ENCODE measurements at places on chromosomes 4 and X.
A peak's percentile ranks its signal among the peaks of the same experiment; 100 is the strongest.

- no peak for DNase-seq
These were observed 3.9 kb downstream of the RBM10 start for GRCh38 chrX:47148946-47149345.

- no peak for DNase-seq
These were observed 132.8 kb downstream of the SLIT2 start for GRCh38 chr4:20384456-20384855.

DNA sequence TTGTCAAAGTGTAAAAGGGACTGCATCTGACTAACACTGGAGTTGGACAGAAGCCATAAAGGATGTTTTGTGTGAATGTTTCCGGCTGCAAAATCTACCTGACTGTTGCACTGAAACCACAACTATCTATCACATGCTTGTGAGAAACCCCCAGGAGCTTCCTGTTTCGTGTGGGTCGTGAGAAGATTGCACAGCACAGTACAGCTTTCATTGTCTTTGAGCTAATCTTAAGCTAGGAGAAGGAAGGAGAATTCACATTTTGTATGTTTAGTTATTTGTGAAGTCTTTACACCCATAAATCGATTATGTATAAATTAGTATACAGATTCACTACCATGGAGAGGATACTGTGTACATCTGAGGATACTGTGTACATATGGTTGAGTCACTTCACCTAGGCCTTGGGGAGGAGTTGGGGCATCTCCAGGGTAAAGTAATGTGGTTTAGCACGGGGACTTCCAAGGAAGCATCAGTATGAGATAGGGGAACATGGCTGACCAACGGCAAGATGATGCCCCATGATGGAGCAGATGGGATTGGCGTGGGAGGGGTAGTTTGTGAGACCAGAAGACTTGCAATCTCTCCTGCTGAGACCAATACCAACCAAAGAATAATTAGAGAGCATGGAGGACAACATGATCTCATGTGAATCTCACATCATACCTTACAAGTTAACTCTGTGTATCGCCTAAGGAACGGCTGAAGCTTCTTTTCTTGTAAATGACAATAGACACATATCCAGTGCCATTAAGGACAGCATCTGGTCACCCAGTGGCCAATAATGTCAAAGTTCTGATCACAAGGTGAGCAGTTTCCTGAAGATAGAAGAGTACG lies 43.1 kb upstream of the FAM9C start:
- peak; percentile 41 for DNase-seq

DNA sequence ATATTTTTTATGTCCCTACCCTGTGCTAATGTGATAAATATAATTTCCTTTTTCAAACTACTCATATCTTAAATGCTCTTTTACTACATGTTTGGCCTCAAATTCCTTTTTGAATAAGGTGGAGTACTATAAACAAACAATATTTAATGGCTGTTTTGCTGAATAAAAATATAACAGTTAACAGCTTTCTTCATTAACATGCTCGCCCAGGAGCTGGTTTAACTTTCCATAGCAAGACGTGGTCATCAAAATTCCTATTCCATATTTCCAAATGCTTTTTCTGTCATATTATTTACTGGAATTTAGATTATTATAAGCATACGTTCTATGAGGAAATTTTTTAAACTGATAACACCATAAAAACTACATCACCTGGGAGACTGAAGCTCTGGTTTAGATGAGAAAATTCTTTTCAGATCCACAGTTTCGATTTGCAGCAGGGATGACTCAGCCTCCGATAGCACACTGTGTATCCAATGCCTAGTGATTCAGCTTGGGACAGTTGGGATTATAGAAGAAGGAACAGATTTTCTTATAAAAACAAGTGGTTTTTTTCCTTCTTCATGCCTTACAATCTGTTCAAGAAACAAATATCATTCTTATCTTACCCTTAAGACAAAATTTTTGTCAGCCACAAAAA lies 129.1 kb downstream of the FBXO8 start:
- DNase-seq = no peak

GRCh38 chr4:99818661-99819060 lies 2.0 kb downstream of the DAPP1 start:
- DNase-seq = no peak

GRCh38 chr4:78150543-78150864 lies 93.4 kb downstream of the FRAS1 start:
- DNase-seq = no peak

- no peak for DNase-seq
These were observed 142.4 kb upstream of the ANKRD50 start for GRCh38 chr4:124854968-124855367.

- DNase-seq = no peak
These were observed 8.7 kb downstream of the WDFY3 start for GRCh38 chr4:84957514-84958420.

- DNase-seq = no peak
These were observed 90.9 kb upstream of the LNX1 start for GRCh38 chr4:53682196-53682595.

DNA sequence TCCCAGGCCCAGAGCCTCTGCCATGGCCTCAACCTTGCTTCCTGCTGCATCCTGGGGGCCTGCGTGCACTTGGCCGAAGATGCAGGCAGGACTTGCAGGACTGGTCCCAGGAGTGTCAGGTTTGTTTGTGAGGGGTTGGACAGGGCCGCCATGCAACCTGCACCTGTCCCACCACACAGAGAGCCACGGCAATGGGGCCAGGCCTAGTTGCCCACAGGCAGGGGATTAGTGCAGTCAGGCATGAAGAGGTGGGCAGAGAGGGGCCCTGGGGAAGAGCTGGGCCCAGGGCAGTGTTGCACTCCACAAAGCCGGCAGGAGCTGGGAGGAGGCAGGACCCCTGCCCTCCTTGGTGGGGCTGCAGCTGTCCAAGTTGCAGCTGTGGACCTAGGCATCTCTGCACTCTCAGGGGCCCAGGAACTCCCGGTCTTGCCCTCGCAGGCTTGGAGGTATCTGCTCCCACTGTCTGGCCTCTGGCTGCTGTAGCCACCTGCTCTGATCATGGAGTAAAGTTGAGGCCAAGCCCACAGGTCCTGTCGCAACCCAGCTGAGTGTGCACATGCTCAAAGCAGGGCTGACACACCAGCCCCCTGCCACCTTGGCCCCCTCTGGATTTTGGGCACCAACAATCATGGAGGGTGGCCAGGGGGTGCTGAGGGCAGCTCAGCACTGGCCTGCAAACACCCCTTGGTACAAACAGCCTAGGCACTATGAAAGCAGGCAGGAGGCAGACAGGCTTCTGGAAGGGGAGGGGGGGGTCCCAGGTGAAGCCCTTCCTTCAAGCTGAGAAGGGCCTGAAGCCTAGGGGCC lies 190.4 kb upstream of the PCDH10 start:
- DNase-seq = no peak

DNA sequence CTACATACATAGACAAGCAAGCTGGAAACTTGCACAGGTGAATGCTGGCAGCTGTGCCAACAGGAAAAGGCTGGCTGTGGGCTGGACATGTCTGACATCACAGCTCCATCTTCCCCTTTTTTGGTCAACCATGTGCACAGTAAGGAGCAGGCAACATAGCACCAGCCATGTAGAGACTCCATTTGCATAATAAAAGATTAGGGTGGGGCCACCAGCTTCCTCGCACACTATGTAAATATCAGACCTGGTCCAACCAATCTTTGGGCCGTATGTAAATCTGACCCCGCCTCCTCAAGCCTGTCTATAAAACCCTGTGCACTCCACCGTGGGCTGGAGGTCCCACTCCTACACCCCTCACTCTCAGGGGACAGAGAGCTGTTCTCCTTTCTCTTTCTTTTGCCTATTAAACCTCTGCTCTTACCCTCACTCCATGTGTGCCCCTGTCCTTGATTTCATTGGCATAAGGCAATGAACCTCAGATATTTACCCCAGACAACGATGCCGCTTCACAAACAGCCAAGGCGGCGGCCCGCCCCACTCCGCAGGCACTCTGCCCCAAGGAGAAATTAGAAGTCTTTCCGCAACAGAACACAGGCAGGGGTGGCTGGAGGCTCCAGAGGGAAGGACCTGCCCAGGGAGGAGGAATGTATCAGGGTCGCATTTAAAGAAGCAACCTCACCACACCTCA lies 862.2 kb downstream of the TRIML1 start:
- no peak for DNase-seq

GRCh38 chrX:154466036-154466435 lies 8.0 kb downstream of the PLXNA3 start:
- DNase-seq = no peak

GRCh38 chr4:87281603-87282002 lies 41.1 kb downstream of the HSD17B13 start:
- DNase-seq = no peak

GRCh38 chrX:25175743-25176142 lies 160.0 kb upstream of the ARX start:
- DNase-seq = no peak

GRCh38 chrX:45347877-45348276 lies 147.2 kb upstream of the DIPK2B start:
- no peak for DNase-seq

GRCh38 chrX:139907078-139907477 lies 25.8 kb downstream of the ATP11C start:
- no peak for DNase-seq

DNA sequence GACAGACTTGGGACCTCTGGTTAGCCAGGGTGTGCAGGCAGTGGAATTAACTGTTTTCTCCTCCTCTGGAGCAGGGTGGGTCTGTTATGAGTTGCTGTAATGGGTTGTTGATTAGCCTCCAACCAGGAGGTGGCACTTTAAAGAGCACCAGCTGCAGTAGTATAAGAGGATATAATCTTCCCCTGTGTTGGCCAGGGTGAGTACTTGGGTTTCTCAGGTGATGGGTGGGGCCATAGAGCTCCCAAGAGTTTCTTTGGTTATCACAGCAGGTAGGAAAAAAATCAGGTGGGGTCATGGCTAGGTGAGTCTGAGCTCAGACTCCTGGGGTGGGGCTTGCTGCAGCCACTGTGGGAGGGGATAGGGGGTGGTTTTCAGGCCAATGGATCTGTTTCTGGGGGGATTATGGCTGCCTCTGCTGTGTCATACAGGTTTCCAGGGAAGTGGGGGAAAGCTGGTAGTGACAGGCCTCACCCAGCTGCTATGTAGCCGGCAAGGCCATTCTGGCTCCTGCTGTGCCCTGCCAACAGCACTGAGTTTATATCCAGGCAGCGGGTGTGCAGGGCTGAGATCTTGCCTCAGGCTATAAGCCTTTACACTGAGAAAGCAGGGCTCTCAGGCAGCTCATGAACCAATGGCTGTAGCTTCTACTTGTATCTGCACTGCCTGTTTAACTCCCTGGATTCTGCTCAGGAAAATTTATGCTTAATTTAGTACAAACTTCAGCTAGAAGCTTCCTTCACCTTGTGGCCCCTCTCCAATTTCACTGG lies 70.1 kb downstream of the CCNG2 start:
- DNase-seq = no peak

DNA sequence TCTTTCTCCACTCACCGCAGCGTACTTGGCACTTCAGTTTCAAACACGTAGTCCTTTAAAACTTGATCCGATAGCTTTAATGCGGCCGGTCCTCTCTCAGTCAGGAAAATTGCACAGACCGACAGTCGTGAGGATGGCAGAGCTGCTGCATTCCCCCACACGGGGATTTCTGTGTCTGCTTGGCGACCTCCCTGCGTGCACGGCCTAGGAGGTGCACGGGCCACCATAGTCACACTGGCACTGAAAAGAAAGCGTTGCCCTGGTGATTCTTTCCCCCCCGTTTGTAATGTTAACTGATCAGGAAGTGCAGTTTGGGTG lies 10.3 kb downstream of the AKAP17A start:
- no peak for DNase-seq

- no peak for DNase-seq
These were observed 116.3 kb upstream of the TMEM150C start for GRCh38 chr4:82678051-82678450.
